ENCODE measurements at places on chromosomes 1 and 21. TPM values are rescaled to one million over a fixed set of nuclear protein-coding genes. Genes with fewer than 3 reads are reported as not detected.

The SLC25A34 gene
- total RNA-seq = 0.75 TPM

The CYP4Z1 gene
- not detected for total RNA-seq

The PKLR gene
- not detected for total RNA-seq

The KPRP gene
- not detected for total RNA-seq

The MYOG gene
- not detected for total RNA-seq

The S100A7 gene
- not detected for total RNA-seq

The GUCA2A gene
- total RNA-seq = not detected

The SELL gene
- total RNA-seq = not detected

The LENEP gene
- not detected for total RNA-seq

The H6PD gene
- total RNA-seq = 10.7 TPM

The UBQLN4 gene
- 28.2 TPM for total RNA-seq

The FAAH gene
- 12.8 TPM for total RNA-seq

The CALML6 gene
- not detected for total RNA-seq

The LCE1F gene
- not detected for total RNA-seq

The GPR89A gene
- total RNA-seq = 22.0 TPM

The HCN3 gene
- 8.1 TPM for total RNA-seq

The PRR9 gene
- not detected for total RNA-seq

The LHX8 gene
- not detected for total RNA-seq

The FLG2 gene
- not detected for total RNA-seq

The KRTAP19-1 gene
- not detected for total RNA-seq

The HNRNPCL2 gene
- not detected for total RNA-seq

The RPE65 gene
- not detected for total RNA-seq

The FCRL5 gene
- not detected for total RNA-seq

The SNX7 gene
- total RNA-seq = 54.0 TPM

The EXTL1 gene
- 0.07 TPM for total RNA-seq

The OR2M7 gene
- total RNA-seq = not detected

The NPHP4 gene
- 8.8 TPM for total RNA-seq

The PLCH2 gene
- 0.12 TPM for total RNA-seq

The SPTA1 gene
- not detected for total RNA-seq

The HAO2 gene
- total RNA-seq = not detected

The LHX4 gene
- total RNA-seq = 0.14 TPM

The DMBX1 gene
- total RNA-seq = not detected

The IFI16 gene
- total RNA-seq = 8.0 TPM
